ENCODE measurements at places on chromosomes 4 and X. TPM values are rescaled to one million over a fixed set of nuclear protein-coding genes. Genes with fewer than 3 reads are reported as not detected.

S100G gene
- not detected for total RNA-seq

TRMT44 gene
- 13.3 TPM for total RNA-seq

RPS6KA3 gene
- total RNA-seq: 88.1 TPM

BANK1 gene
- 12.9 TPM for total RNA-seq

DNA sequence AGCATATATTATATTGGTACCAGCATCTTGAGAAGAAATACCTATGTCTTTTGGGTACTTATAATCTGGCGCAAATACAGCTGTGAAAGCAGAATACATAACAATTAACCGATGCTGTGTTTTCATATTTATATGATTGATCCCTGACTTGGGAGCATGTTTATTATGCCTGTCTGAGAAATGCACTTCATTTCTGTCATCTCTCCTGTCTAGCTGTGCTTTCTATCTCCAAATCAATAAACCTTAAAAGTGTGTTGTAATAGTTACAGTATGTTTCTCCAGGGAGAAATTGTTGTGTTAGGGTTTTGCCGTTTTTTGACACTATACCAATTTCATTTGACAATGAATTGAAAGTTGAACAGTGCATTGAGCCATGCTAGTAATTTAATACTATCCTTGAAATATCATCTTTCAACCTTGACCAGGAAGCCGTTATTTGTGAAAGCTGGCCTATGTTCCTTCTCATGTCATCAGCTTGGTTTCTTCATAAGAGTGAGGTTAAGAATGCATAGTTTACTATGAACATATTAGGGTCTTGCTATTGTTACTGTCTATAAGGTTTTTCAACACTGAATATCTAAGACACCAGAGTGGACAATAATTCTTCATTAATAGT is 206.2 kb upstream of the PCDH18 start:
- no peak overlapping the region for H3K27ac ChIP-seq
- DNase-seq: no peak
- H3K4me1 ChIP-seq: no peaks in the 10 kb centered on the region
- no peak overlapping the region for H3K4me3 ChIP-seq
- no peaks in the 10 kb centered on the region for H3K27me3 ChIP-seq
- no peaks in the 10 kb centered on the region for H3K36me3 ChIP-seq

DNA sequence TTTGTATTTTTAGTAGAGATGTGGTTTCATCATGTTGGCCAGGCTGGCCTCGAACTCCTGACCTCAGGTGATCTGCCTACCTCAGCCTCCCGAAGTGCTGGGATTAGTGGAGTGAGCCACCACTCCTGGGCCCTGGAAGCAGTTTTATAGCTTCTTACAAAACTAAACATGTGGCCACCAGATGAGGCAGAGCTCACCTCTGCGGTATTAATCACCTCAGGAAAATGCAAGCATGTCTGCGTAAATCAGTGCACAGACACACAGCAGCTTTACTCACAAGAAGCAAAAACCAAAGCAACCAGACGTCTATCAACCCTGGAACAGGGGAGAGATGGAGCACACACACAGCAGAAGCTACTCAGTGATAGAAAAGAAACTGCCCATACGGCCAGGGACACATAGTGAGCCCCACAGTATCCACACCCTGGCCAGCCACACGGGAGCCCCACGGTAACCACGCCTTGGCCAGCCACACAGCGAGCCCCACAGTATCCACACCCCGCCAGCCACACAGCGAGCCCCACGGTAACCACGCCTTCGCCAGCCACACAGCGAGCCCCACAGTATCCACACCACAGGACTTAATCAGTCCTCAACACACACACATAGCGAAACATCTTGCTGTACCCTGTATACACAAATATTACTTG is 30.2 kb downstream of the PPP2R3B start:
- H3K36me3 ChIP-seq: peaks cover 48% of the 10 kb centered on the region
- no peak overlapping the region for H3K27ac ChIP-seq
- no peaks in the 10 kb centered on the region for H3K27me3 ChIP-seq
- DNase-seq: no peak

- DNase-seq: peak; percentile 70
- H3K4me3 ChIP-seq: peak overlapping the region; percentile 78
- H3K27ac ChIP-seq: peak overlapping the region; percentile 95
- no peaks in the 10 kb centered on the region for H3K36me3 ChIP-seq
- H3K4me1 ChIP-seq: peaks cover 38% of the 10 kb centered on the region
Observed at GRCh38 chr4:184649971-184650855, 675 bp downstream of the PRIMPOL start.

GRCh38 chrX:148523303-148524080 is 23.1 kb downstream of the AFF2 start:
- H3K4me1 ChIP-seq: no peaks in the 10 kb centered on the region
- H3K27me3 ChIP-seq: peaks cover 4% of the 10 kb centered on the region
- DNase-seq: no peak
- no peaks in the 10 kb centered on the region for H3K36me3 ChIP-seq
- H3K4me3 ChIP-seq: no peak overlapping the region

- H3K27me3 ChIP-seq: no peaks in the 10 kb centered on the region
- no peak overlapping the region for H3K27ac ChIP-seq
- no peaks in the 10 kb centered on the region for H3K36me3 ChIP-seq
- H3K4me1 ChIP-seq: no peaks in the 10 kb centered on the region
- no peak overlapping the region for H3K4me3 ChIP-seq
Observed at GRCh38 chr4:152500800-152501434, 35.0 kb downstream of the FBXW7 start.

All from stomach (tissue), 19 donors.